CD4-positive, alpha-beta T cell treated with Interleukin-17A for 4 hours (primary cell): ENCODE measurements at places on chromosomes 2 and 18.

DNA sequence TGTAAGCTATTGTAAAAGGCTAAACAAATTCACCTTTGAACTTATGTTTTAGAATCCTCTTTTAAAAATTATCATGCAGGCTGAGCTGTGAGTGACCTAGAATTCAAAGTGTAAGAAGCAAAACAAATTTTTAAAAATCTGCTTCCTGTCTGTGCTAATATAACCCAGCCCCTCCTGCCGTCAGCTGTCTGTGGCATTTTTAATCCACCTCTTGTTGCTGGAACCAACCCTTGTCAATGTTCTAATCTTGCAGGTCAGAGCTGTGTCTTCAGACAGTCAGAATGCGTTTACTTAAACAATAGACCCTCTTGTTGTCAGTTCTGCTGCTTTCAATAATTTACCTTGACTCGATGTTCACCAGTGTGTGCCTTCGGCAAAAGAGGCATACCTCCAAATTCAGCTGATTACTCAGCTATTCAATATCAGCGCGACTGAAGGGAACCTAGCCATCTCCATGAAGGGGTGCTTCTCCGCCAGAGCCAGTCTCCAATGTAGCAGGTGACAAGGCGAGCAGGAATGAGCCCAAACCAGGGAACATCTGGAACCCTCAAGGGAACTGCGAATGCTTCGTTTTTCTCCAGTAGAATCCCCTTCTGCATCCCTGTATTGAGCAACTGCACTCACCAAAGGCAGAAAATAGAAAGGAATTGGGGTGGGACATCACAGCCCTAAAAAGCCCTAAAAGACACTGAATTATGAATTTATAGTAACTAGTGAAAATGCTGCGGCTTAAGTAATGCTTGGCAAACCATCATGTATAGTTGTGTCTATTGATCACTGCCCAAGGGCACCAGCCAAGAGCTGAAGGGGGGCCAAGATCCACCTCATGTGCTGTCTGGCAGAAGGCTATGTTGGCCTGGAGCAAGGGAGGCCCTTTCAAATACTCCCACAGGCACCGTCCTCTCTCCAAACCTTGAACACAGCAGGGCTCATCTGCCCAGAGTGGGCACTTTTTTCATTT, 62.5 kb downstream of the LYPD6B start:
- no peak for DNase-seq

- DNase-seq, result no peak
Observed at GRCh38 chr2:8525582-8526402, 156.1 kb upstream of the ID2 start.

GRCh38 chr18:45777393-45777792, 48.1 kb upstream of the SIGLEC15 start:
- DNase-seq, result no peak

- no peak for DNase-seq
Observed at GRCh38 chr18:21684731-21685130, 19.8 kb downstream of the ABHD3 start.

DNA sequence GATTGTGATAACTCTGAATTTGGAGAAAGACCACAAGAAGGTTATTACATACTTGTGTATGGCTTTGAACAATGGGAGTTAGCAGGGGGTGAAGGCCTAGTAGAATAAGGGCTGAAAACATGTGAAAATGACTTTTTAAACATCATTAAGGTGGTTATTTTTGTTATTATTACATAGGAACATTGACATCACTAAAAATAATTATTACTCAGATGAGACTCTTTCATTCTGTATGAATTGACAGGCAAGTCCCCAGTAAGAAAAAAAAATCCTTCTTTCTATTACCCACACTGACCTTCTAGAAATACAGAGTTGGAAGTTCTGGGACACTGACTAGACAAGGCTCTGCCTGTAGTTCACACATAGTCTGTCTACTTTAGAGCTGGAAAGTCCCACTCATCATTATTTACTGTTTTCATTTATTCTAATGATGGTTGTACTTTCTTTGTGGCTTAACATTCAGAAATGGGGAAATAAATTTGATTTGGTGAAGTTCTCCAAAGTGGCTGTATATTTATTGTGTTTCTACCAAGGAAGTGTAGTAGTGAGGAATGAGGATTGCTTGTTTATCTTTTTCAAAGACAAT, 219.6 kb upstream of the EPAS1 start:
- no peak for DNase-seq

GRCh38 chr2:172804423-172804822, 68.8 kb downstream of the RAPGEF4 start:
- DNase-seq, result no peak

GRCh38 chr18:58211510-58211909, 167.5 kb downstream of the NEDD4L start:
- no peak for DNase-seq

GRCh38 chr2:186526281-186526680, 40.2 kb downstream of the ZC3H15 start:
- no peak for DNase-seq

DNA sequence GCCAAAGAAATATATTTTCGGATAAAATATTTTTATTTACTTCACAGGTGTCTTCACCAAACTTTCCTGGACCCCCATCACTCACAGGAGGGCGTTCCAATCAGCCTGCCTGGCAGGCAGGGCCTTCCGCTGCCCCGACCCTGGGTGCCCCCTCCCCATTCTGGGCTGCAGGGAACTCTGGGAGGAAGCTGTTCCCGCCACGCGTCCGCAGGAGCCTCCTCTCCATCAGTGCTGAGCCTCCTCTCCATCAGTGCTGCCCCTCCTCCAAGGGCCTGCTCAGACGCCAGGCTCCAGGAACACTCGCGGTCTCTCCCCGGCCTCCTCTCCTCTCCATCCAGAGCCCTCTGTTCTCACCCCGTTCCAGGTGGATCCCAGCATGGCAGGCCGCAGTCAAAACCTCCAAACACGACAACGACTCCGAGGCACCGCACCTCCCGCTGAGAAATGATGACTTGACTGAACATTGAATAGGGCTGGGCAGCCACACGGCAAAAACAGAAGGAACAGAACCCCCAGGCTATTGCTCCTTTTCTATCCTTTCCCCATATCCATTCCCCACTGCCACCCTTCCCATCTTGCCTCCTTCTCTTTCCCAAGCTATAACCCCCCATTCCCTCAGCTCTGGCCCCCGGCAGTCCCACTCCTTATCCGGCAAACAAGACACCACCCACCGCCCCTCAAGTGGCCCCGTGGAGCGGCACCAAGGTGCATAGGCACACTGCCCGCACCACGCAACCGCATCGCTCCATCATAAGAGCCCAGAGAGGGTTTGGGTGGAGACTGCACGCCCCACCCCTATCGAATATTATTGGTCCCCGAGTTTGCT, 268.6 kb upstream of the RAB6C start:
- no peak for DNase-seq

GRCh38 chr2:231573698-231574421, 18.8 kb upstream of the TEX44 start:
- DNase-seq, result no peak

GRCh38 chr18:34818064-34818463, 108.0 kb downstream of the DTNA start:
- DNase-seq, result no peak

- DNase-seq, result no peak
Observed at GRCh38 chr2:152560873-152561595, 156.2 kb downstream of the PRPF40A start.

- no peak for DNase-seq
Observed at GRCh38 chr2:45616658-45617411, 5.8 kb upstream of the SRBD1 start.

- DNase-seq, result no peak
Observed at GRCh38 chr2:18721038-18721922, 131.9 kb upstream of the NT5C1B start.

DNA sequence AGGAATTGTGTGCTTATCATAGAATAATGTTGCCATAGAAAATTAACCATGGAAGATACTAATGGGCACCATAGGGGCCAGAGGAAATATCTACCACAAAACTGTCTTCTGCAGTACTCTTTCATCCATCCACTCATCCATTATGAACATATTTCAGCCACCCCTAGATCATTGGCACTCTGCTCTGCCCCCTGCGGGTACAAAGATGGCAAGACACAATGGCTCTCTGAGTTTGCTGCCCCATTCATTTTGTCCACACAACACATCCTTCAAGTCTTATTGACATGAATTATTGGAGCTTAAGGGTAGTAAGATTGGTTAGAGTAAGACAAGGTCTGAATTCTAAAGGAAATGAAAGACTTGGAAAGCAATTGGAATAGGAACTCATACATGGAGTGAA, 1224.7 kb upstream of the CELF4 start:
- no peak for DNase-seq

DNA sequence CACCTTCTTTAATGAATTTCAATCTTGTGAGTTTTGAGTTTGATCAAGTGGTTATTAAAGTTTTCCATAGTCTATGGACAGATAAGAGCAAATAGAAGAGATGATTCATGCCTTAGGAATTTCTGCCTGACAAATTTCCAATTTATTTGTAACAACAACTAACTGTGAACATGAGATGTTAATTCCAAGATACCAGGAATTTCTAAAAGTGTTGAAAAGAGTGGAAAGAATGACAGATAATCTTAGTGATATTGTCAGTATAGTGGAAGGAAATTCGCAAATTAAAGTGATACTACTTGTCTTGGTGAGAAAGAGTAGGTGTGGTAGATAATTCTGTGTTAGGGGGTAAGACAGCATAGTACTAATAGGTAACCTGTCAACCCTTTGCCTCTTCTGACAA, 82.4 kb downstream of the AGPS start:
- no peak for DNase-seq

GRCh38 chr2:108911401-108911800, 77.6 kb downstream of the EDAR start:
- DNase-seq, result no peak

DNA sequence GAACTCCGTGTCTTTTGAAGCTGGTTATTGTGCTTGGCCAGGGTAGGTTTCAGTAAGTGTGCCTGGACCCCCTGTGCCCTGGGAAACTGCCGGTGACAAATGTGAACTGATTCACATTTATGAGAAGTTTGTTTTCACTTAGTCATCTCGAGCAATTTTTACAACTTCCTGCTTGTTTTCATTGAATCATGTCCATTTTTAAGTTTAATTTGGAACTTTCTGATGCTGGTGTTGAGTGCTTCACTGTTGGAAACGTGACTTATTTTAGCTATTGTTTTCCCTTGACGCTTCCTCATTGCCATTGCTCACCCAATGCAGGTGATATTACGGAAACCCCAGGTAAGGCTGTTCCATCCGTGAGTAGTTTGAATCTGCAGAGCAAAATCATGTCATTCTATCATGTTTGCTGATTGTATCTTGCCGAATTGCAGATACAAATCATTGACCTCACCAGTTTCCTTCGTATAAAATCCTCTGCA, 97.2 kb downstream of the RTN4 start:
- no peak for DNase-seq

- no peak for DNase-seq
Observed at GRCh38 chr2:88903749-88904353, 212.4 kb downstream of the RPIA start.

GRCh38 chr2:80288576-80288975, 16.0 kb downstream of the LRRTM1 start:
- DNase-seq, result no peak

GRCh38 chr18:49935215-49935614, 121.9 kb upstream of the ACAA2 start:
- DNase-seq, result no peak

- no peak for DNase-seq
Observed at GRCh38 chr2:161031511-161031910, 128.7 kb upstream of the TANK start.

- peak; percentile 48 for DNase-seq
Observed at GRCh38 chr2:206164261-206164862, 4.7 kb downstream of the EEF1B2 start.

DNA sequence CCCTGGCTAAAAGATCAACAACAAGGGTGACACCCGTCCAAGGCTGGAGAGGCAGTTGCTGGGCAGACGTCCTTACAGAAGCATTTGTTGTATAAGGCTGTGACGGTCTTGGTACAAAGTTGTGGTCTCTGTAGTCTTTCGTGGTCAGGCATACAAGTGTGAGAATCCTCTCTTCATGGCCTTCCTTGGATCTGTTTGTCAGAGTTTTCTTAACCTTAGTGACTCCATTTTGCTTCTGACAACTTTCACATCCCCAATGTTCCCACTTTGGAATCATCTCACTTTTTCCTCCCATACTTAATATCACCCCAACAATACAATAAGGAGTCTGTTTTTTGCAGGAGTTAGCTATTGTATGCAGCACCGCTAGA, 72.7 kb upstream of the ZCCHC2 start:
- DNase-seq, result no peak

- no peak for DNase-seq
Observed at GRCh38 chr2:51650769-51651168, 618.8 kb upstream of the NRXN1 start.

DNA sequence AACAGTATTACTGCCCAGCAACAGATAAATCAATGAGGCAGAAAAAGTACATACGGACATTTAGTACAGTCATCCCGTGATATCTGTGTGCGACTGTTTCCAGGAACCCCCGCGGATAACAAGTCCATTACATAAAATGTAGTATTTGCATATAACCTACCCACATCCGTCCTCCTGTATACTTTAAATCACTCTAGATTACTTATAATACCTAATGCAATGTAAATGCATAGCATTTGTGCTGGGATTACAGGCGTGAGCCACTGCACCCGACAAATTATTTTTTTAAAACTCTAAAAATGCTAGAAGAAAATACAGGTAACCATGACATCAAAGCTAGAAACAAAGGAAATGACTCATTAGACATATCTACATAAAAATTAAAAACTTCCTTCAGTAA, 91.6 kb downstream of the FAM161A start:
- DNase-seq, result peak; percentile 6

- no peak for DNase-seq
Observed at GRCh38 chr2:109535217-109535946, 78.4 kb downstream of the SEPTIN10 start.

GRCh38 chr2:226671141-226671676, 128.4 kb downstream of the IRS1 start:
- DNase-seq, result no peak

DNA sequence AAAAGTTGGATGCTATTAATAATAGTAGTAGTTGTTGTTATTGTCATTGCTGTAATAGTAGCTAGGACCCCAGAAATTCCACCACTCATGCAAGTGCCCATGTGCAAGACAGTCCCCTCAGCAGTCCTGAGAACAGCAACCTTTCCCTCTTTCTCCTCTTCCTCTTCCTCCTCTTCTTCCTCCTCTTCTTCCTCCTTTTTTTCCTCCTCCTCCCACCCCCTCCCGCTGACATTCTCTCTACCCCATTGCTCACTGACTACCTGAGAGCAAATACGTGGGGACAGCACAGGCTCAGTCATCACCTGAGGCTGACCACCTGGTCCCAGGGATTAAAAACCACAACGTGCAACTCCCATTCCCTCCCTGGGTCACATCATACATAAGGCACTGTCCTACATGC, 41.8 kb downstream of the SMAD7 start:
- no peak for DNase-seq

GRCh38 chr2:163647300-163647699, 88.5 kb downstream of the FIGN start:
- no peak for DNase-seq

GRCh38 chr2:158818511-158818910, 23.4 kb downstream of the DAPL1 start:
- DNase-seq, result no peak

DNA sequence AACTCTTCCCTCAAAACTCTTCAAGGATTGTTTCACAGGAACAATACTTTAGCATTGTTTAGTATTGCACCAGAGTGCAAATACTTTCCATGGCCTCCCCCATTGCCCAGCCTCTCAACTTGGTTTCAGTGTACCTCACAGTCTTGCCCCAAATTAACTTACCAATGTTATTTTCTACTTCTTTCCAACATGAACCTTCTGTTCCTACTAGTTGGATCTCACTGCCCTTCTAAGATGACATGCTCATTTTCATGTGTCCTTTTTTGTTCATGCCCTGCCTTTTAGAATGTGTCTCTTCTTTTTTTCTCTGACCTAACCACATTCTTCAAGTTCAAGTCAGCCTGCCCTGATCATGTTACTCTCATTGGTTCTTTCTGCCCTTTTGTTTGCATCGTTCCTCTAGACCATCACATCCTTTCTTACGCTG, 4.1 kb downstream of the SPATS2L start:
- DNase-seq, result no peak
